ENCODE measurements at places on chromosomes 4 and X.

DNA sequence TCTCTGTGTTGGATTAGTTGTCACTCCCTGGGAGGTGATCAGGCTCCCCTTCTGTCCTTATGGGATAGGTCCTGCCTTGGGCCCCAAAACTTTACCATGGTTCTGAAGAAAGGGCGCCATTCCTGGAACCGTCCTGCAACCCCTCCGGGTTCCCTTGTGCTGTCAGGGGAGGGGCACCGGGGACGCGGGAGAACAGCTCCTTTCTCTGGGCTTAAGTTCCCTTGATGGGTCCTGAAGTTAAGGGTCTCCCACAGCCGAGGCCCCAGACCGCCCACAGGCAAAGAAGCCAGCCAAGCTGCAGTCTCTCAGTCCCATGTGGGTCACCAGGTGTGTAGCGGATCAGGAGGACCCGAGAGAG lies 44.8 kb downstream of the UGT2A3 start:
- no peak for DNase-seq

DNA sequence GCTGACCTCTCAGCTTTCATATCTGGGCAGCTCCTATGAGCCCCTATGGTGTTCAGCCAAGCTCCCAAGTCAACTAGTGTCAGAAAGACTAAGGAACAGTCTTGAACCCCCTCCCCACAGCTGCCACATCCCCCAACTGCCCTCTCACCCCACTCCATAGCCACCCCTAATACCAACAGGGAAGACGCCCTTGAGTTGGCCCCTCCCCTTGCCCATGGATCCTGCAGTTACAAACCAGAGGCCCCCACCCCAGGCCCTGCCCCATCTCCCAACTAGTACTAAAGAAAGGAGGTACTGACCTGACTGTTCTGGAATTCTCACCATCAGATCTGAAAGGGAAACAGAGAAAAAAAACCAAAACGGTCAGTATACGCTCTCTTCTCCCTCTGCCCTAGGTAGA lies 10.2 kb upstream of the IQSEC2 start:
- DNase-seq: no peak

DNA sequence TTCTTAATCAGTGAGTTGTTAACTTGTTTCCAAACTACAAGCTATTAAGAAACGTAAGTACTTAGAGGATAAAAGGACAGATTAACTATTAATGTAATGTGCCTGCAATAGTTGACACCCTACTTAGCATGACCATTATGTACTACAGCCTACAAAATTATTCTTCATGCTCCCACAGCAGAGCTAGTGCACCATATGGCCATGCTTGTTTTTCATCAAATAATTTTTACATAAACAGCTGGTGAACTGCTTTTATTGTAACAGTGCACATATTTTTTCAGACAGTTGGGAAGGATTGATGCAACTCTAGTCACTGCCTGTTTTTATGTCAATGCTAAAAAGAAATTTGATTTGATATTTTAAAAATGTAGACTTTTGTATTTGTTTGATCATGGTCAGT lies 10.2 kb upstream of the MAGEB10 start:
- DNase-seq: no peak

GRCh38 chrX:43745938-43746721 lies 90.0 kb downstream of the MAOA start:
- no peak for DNase-seq

DNA sequence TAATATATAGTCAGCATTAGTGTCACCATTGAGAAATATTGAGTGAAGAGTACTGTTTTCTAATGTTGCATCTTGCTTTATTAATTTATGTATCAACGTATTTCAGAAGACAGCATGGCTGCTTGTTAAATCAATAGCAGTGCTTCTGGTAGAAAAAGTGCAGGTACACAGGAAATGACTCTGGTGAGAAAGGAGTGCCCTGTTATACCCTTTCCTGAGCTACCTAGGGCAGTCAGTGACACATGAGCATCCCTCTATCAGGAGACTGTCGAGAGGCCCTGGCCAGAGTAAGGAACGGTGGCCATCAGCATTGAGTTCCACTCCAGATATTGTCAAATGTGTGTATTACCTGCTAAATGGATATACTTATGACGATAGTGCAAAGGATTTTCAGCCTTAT lies 42.1 kb downstream of the SCML1 start:
- DNase-seq: no peak

DNA sequence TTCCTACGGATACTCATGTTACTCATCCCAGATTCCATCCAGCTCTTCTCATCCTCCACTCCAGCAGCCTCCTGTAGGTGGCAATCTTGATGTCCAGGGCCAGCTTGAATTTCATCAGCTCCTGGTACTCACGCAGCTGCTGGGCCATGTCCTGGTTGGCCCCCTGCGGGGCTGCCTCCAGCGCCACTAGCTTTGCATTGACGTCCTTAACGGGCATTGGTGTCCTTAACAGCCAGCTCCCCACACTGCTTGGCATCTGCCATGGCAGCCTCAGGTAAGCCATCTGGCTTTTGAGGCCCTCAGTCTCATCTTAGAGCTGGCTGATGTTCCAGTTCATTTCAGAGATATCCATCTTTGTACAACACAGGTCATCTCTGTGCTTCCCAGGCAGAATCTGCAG lies 223.7 kb downstream of the FGF13 start:
- no peak for DNase-seq

- no peak for DNase-seq
Observed at GRCh38 chrX:51975360-51975759, 81.9 kb downstream of the MAGED1 start.

DNA sequence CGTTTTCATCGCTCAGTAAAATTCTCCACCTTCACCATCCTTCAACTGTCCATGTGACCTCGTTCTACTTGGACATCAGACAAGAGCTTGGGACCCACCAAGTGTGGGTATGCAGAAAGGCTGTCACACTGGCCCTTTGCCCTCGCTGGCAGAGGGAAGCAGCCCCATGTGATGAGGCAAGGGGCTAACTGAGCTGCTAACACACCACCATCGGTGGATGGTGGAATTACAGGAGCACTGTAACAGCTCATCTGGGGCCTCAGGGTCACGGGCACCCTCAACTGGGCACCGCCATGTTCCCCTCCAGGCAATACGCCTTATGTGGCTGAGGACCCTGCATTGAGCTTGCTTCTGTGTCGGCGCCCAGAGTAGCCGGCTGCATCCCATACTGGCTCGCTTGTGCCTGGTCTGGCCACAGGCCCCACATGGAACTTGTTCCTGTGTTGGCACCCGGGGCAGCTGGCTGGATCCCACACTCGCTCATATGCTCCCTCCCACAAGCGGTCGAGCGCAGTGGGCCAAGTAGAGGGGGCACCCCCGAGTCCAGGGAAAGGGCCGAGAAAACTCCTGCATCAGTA lies 109.5 kb downstream of the TAB3 start:
- no peak for DNase-seq

GRCh38 chrX:13151828-13152517 lies 107.6 kb upstream of the FAM9C start:
- DNase-seq: peak; percentile 53

GRCh38 chr4:55396308-55397125 lies 760 bp downstream of the TMEM165 start:
- peak; percentile 18 for DNase-seq

GRCh38 chrX:118286066-118286762 lies 59.7 kb upstream of the WDR44 start:
- DNase-seq: no peak

DNA sequence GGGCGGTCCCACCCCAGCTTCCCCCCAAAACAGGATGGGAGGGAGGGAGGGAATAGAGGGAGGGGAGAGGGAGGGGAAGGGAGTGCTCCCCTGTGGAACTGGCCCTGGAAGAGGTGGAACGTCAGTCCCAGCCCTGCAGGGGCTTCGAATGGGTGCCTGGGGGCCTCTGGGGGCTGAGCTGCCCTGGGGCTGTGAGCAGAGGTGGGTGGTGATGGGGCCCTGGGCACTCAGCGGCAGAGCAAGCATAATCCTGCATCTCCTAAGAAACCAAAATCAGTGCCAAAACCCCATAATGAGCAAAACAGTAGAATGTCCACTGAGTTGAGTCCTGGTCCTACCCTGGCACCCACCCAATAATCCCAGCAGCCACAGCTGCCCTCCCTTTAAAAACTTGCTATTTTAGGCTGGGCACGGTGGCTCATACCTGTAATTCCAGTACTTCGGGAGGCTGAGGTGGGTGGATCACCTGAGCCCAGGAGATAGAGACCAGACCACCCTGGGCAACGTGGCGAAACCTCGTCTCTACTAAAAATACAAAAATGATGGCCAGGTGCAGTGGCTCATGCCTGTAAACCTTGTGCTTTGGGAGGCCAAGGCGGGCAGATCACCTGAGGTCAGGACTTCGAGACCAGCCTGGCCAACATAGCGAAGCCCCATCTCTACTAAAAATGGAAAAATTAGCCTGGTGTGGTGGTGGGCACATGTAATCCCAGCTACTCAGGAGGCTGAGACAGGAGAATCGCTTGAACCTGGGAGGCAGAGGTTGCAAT lies 11.1 kb downstream of the DOK7 start:
- DNase-seq: no peak

DNA sequence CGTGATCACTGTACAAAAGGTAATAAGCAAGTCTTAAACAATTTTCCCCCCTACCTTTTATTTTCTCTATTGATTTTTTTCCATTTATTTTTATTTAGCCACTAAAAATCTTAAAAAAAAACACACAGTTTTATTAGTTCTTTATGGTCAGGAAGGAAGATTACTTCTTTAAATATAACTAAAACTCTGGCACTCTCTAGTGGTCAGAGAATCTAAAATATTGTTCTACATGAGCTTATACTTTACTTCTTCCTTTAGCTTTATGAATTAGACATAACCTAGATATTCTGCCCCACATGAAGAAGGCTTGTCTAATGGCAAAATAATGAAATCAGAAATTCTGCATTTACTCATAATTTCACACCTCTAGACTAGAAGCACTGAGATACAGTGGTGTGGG lies 135.2 kb downstream of the PDE5A start:
- DNase-seq: no peak

- DNase-seq: peak; percentile 33
Observed at GRCh38 chr4:52376132-52376704, 282.9 kb downstream of the USP46 start.

- DNase-seq: no peak
Observed at GRCh38 chr4:37721995-37722638, 35.9 kb upstream of the RELL1 start.

DNA sequence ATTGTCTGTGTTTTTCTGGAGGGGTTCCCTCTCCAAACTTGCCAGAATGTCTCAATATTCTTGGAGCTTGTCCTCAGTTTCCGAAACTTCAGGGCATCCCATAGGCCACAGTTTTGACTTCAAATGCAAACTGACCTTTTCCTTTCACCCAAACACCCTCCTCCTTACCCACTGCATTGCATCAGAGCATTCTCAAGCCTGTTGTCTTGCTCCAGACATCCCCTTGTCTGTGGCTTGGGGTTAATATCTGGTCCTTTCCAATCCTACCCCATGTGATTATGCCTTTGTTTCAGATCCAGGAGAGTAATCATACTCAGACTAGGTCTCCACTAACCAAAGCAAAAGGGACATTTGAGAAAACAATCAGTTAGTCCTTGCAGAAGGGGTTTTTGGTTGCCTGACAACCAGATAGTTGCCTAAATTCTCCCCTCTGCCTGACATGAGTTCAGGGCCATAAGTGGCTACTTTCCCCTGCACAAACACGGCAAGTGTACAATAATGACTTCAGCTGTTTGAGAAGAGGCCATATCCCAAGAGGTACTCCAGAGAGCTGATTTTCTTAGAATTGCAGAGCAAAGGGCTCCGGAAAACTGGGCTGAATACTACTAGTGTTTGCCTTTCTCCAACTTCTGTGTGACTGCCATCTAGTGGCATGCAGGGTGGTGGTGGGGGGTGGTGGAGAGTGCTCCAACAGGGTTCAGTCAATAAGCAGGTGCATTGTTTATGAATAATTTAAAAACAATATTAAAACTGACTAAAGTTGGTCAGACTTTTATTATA lies 130.2 kb downstream of the CHRDL1 start:
- DNase-seq: peak; percentile 14

DNA sequence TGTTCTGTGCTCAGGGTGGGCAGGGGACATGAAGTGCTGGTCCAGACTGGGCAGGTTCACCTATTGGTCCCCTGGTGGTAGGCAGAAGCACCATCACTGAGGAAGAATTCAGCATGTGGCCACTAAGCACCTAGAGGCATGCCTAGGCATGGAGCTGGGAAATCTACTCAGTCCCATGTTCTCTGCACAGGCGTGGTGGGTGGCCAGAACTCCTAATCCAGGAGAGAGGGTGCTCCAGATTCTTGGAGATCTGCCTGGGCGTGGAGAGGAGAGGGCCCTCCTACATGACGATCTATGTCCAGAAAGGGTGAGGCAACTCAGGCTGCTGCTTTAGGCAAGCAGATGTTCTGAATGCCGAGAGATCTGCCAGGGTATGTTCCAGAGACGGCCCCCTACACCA lies 44.6 kb upstream of the MAGEC2 start:
- no peak for DNase-seq

- DNase-seq: no peak
Observed at GRCh38 chr4:97530676-97531075, 612.6 kb downstream of the STPG2 start.

DNA sequence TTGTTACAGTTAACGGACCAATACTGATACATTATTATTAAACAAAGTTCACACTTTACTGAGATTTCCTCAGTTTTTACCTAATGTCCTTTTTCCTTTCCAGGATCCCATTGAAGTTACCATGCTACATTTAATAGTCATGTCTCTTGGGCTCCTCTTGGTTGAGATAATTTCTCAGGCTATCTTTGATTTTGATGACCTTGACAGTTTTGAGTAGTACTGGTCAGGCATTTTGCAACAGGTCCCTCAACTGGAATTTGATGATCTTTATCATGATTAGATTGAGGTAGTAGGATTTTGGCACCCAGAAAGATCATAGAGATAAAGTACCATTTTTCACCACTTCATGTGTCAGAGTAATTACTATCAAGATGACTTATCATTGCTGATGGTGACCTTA lies 53.8 kb downstream of the NDNF start:
- DNase-seq: no peak

DNA sequence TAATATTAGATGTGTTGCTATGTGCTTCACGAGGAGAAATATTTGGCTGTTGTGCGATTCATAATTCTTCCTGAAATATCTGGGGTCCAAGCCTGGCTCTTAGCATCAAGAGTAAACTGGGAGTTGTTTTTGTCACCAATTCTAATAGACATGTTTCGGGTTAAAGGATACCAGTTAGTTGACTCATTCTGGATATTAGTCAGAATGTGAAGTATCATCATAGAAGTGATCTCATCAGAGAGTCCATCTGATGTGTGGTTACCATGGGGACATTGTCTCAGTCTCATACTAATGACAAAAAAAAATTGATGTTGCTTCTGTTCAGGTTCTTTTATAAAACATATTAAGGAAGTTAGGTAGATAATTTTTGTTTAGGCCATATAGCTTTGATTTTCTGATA lies 57.2 kb upstream of the MTMR1 start:
- no peak for DNase-seq

DNA sequence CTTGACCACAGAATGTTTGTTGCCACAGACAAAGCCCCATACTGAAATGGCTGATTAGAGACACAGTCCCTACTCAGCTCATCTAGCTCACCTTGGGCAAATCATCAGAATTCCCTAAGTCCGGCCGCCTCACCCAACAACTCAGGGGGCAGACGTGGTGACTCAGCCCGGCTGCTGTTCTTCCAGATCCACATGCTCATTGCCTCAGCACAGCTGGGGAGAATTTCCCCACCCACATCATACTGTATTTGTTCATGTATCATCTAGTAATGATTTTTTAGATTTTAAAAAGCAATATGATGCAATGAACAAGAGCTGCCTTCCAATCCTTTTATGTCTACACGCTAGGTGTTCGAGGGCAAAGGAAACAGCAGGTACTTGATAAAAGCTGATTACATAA lies 333.8 kb upstream of the TENM3 start:
- no peak for DNase-seq

- DNase-seq: no peak
Observed at GRCh38 chr4:186932631-186933187, 209.1 kb upstream of the FAT1 start.

All from activated CD4-positive, alpha-beta T cell treated with anti-CD3 and anti-CD28 coated beads, Interleukin-2, amount 10 ng/mL, durations not matched to agents 7 days and 5 days (primary cell).